BE2C (cell line): ENCODE measurements at places on chromosomes 3 and 15.

- no peak for DNase-seq
Observed at GRCh38 chr3:85586018-85586417, 627.2 kb downstream of the CADM2 start.

GRCh38 chr3:149273096-149273751 is 51.6 kb upstream of the CP start:
- DNase-seq: peak; percentile 44

GRCh38 chr3:52174896-52175295 is 20.7 kb upstream of the POC1A start:
- DNase-seq: no peak

GRCh38 chr3:105959851-105960250 is 91.0 kb upstream of the CBLB start:
- no peak for DNase-seq

DNA sequence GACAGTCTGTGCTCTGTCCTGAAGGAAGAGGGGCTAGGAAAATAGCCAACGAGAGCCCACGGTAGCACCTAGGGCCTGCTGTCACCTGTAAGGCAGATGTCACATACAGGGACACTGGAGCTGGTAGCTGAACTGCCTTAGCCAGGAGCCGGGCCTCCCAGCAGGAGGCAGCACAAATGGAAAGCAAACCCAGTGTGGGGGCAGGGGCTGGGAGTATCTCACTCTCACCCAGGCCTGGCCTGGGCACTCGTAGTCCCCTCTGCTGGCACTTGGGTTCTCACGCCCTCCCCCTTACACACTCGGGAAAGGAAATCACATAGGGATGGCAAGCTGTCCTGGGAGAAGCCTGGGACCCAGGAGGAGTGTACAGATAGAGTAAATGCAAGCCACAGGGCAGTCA is 173.1 kb upstream of the CHRNA7 start:
- DNase-seq: no peak

DNA sequence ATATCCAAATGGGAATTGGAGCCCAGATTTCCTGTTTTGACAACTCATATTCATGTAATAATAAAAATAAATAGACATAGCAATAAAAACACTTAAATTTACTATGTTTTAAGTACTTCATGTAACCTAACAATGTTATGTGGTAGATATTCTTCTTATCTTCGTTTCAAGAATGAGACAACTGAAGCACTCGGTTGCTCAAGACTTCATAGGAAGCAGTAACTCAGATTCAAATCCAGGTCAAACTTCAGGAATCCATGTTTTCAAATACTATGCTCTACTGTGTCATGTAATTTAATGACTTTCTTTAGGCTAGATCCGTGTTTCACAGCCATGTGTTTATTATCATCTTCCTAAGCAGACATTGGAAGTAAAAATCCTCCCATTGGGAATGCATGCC is 492.2 kb downstream of the CNTN3 start:
- no peak for DNase-seq

DNA sequence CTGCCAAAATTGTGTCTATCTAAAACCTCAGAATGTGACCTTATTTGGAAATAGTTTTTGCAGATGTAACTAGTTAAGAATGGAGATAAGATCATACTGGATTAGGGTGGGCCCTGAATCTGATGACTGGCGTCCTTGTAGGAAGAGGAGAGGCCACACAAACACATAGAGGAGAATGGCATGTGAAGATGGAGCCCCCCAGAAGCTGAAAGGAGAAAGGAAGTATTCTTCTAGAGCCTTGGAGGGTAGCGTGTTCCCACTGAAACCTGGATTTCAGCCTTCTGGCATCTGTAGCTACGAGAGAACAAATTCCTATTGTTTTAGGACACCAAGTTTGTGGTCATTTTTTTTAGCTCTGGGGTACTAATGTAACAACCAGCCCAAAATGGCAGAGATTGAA is 423.0 kb upstream of the TPM1 start:
- no peak for DNase-seq

DNA sequence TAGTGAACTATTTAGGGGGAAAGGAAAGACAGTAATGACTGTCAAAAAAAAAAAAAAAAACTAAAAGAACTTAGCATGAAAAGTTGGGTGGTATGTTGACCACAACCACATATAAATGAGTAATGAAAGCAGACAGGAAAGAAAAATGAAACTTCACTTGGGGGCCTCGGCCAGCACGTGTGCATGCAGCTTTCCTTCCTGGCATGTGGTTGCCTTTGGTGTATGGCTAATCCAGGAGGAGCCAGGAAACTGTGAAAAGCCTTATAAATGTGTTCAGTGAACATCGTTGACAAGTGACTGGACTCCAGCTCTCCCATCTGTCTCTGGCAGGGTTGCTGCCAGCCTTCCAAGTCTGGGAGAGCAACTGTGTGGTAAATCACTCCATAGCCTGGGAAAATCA is 195.1 kb downstream of the DTWD1 start:
- no peak for DNase-seq

GRCh38 chr3:187852842-187853730 is 107.8 kb upstream of the BCL6 start:
- no peak for DNase-seq

DNA sequence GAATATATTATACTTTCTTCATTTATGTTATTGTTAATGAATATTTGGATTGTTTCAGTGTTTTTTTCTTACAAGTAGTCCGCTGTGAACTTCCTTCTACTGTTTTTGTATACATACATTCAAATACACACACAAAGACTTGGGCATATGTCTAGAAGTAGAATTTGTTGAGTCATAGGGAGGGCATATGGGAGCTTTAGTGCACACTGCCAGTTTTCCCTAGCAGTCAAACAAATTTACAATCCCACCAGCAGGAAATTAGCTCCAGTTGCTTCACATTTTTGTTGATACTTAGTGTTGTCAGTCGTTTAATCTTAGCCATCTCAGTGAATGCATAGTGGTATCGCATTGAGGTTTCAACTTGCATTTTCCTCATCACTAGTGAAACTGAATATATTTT is 492.3 kb downstream of the DIPK2A start:
- DNase-seq: no peak

DNA sequence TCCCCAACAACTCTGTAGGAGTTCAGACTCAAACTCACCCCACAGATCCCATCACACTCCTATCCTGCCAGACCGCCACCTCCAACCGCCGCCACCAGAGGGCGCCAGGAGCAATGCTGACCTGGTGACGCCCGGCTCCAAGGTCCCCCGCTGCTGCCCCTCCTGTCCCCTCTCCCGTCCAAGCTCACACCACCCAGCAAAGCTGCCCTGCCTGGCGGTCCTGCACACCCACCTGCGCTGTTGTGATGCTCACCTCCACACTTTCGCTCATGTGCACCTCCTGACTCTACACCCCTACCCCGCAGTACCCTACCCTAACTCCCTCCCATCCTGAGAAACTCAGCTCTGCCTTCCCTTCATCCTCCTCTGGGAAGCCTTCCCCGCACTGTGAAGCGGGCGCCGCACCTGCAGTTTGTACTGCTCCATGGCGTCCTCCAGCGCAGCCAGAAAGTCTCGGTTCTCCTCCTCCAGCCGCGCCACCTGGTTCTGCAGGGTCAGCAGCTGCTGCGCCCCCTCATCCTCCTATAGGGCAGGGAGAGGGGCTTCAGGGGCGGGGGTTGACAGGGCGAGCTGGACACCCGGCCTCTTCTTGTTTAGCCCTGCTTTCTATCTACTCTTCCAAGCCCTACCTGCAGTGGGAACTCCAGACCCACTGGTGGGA is 7.9 kb downstream of the KIF7 start:
- DNase-seq: peak; percentile 83

- no peak for DNase-seq
Observed at GRCh38 chr3:46538803-46539442, 27.2 kb downstream of the LRRC2 start.

DNA sequence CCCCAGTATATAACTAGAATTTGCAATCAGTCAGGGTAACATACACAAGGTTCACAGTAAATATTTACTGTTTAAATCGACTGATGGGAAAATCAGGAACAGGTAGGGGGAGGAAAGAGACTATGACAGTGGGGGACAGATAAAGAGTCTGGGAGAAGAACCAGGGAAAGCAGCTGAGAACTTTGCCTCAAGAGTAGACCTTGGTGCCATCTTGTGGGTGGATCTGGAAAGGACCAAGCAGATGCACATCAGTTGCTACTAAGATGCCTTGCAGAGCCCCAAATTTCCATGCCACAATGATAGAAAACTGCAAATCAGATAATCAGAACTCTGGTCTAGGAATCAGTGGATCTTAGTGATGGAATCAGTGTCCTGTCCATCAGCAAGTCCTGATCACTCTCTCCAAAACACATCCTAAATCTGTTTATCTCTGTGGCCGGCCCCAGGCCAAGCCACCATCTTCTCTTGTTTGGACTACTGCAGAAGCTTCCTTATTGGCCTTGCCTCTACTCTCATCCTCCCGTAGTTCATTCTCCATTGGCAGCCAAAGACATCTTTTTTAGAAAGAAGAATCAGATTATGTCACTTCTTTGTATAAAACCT is 62.7 kb downstream of the PDE8A start:
- DNase-seq: peak; percentile 63
